Stimulated activated CD4-positive, alpha-beta T cell treated with anti-CD3 and anti-CD28 coated beads, Interleukin-1b, Interleukin-23, amount 100 ng/mL, for 1 hour (primary cell): ENCODE measurements at places on chromosomes 13 and 19.

GRCh38 chr19:10227026-10227971, 3.8 kb downstream of the S1PR2 start:
- no peak for DNase-seq

DNA sequence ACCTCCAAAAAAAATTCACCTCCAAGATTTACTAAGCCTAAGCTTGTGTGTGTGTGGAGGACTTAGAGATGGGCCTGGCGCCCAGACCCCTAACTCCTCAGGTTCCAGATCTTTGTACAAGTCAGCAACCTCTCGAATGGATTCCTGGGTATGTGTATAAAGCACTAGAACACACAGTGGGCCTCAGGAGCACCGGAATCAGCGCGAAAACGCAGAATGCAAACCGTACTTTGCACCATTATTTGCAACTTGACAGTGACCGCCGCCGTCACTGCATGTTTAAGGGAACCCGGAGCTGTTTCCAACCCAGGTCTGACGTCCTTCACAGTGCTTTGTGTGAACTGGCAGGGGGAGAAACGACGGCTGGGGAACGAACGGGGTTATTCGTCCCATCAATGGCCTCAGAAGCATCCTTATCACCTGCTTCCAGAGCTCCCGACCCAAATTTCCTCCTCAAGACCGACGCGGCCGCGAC, 688 bp downstream of the ZNF606 start:
- DNase-seq: no peak

- no peak for DNase-seq
Measured at GRCh38 chr13:106523576-106523975, 11.9 kb downstream of the EFNB2 start.

DNA sequence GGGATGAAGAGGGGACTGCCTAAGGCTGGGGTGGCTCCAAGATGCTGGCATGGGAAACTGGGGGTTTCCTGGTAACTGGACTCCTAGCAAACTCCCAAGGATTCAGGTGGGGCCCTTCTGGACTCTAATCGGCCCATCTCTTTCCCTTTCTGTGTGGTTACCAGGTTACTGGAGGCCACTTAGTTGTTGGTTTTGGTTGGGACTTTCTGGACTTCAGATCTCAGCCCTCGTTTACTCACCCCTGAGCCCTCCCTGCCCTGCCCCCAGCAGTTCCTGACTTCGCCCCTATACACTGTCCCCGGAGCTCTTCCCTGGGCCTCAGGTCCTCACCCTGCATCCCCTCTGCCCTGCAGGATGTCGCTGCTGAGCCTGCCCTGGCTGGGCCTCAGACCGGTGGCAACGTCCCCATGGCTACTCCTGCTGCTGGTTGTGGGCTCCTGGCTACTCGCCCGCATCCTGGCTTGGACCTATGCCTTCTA, 328 bp downstream of the CYP4F12 start:
- no peak for DNase-seq

GRCh38 chr19:37346091-37346490, 24.8 kb upstream of the ZNF527 start:
- no peak for DNase-seq

- peak; percentile 63 for DNase-seq
Measured at GRCh38 chr19:37902668-37903067, 3.7 kb downstream of the WDR87 start.

GRCh38 chr19:19051478-19052213, 12.1 kb upstream of the SLC25A42 start:
- no peak for DNase-seq

GRCh38 chr13:41848435-41849255, 112.3 kb downstream of the VWA8 start:
- no peak for DNase-seq

- DNase-seq: no peak
Measured at GRCh38 chr13:93818345-93818744, 591.7 kb downstream of the GPC6 start.

DNA sequence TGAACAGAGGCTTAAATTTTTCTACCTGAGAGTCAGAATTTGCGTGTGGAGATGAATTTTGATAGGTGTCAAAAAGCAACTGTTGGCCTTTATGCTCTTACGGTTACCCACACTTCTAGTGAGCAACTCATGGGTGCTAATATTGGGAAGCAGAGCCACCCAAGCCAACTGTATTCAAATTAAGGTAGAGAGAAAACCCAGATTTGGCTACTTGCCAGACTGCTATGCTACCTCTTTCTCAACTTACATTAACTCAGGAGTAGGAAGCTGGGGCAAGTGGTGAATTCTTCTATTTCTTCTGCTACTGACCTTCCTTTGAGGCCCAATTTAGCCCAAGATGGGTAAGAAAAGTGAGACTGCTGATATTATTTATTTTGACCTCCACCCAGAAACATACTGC, 83.9 kb downstream of the OLFM4 start:
- no peak for DNase-seq

DNA sequence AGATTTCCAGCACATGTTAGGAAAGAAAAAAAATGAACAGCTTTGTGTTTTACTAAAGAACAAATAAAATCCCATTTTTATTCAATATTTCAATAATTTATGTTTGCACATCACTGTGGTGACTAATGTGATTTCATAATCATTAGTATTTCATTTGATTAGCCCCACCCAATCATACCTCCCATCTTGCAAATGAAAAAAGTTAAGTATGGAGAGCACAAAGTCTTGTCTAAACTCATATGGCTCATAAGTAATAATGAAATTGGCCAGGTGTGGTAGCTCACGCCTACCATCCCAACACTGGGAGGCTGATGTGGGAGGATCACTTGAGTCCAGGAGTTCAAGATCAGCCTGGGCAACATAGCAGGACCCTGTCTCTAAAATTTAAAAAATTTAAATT, 3.8 kb downstream of the ZNF490 start:
- DNase-seq: no peak

DNA sequence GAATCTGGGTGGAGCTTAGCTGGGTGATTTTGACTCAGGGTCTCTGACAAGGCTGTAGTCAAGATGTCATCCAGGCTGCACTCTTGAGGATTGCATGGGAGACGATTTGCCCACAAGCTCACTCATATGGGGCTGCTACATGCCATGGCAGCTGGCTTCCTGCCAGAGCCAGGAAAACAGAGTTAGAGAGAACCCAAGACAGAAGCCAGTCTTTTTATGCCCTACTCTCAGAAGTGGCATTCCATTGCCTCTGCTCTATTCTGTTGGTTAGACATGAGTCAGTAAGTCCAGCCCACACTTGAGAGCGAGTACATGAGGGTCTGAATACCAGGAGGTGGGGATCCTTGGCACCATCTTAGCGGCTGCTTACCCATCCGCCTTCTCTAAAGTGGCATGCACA, 9.5 kb downstream of the POLR1D start:
- no peak for DNase-seq

- DNase-seq: no peak
Measured at GRCh38 chr19:5339198-5339949, 1.2 kb downstream of the PTPRS start.

- no peak for DNase-seq
Measured at GRCh38 chr19:44747739-44748425, 626 bp upstream of the BCL3 start.
